Stimulated activated CD8-positive, alpha-beta memory T cell treated with anti-CD3 and anti-CD28 coated beads, Interleukin-2, amount 100 ng/mL, for 1 hour (primary cell): ENCODE measurements at places on chromosomes 3 and 15.

DNA sequence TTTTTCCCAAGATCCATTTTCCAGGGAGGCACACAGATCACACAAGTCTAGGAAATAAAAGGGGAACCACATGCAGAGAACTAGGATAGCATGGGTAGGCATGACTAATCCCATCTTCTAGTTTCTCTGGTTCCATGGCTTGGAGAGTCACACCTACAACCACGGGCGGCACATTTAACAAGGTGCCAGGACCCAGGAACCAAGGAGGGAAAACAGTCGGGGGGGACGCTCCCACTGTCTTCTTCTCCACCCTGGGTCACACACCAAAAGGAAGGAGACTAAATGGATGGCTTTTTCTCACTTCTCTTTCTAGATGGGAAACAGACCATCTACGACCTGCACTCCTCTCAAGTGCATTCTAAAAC is 4.6 kb upstream of the SMCO1 start:
- no peak for DNase-seq

DNA sequence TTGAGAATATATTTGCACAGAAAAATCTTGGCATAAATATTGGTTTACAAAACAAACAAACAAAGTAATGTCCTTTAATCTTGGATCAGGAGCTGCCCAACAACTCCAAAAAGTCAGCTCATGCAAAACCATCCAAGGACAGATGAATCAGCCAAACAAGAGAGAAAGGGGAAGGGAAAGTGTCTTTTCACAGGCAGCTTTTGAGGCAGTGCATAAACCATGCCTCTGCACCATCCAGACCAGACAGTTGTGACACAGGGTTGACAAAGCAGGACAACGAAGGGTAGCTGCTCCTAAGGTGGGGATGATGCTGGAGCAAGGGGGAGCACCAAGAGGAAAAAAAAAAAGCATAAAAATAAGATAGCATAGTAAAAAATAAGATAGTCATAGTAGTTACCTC is 8.7 kb downstream of the CD86 start:
- DNase-seq: no peak

GRCh38 chr15:39946862-39947261 is 12.9 kb downstream of the EIF2AK4 start:
- no peak for DNase-seq

GRCh38 chr15:61380270-61380669 is 151.2 kb upstream of the RORA start:
- no peak for DNase-seq

DNA sequence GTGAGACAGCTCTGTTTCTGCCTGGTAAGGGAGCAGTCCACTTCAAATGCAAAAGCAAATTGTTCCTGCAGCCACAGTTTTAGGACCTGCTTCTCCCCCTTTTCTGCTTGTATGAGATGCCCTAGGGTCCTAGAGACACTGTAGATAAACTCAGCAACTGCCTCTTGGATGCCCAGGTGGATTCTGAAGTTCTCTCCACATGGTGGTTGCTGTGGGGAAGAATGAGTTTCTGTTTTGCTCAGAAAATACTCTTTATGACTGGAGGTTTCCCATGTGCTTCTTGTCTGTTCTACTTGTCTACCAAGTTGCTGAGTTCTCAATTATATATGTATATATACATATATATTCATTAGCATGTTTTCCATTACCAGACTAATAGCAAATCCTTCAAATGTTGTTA is 5.6 kb upstream of the ZNF80 start:
- DNase-seq: no peak

DNA sequence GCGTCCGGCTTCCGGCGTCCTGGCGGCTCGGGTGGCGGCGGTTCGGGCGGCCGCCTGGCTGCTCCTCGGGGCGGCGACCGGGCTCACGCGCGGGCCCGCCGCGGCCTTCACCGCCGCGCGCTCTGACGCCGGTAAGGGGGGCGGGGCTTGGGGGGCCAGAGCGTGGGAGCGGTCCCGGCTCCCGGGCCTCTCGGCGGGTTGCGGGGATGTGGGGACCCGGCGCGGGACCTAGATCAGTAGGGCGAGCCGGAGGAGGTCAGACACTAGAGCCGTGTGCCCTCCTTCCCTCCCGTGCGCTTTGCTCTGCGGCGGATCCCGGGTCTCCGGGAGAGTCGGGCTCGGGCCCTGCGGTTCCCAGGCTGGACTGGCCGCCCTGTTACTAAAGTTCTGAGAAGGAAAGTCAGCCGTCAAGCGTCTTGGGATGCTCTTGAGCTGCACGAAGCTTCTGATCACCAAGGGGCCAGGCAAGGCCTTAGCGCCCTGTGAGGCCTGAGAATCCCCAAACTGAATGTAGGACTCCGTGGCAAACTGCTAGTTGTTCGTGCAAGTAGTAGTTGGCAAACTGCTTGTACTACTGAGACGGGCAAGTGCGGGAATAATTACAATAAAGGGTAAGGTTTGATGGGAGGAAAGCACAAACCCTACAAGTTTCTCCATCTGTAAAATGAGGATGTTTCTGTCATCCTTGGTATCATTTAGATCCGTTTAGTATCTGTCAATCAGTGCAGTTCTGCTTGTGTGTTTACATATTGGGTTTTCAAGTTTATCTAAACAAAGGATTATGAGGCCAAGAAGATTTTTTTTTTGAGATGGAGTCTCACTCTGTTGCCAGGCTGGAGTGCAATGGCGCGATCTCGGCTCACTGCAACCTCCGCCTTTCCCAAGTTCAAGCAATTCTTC is 587 bp downstream of the PIGX start:
- DNase-seq: peak; percentile 44

- DNase-seq: no peak
Observed at GRCh38 chr3:177468816-177469215, 271.5 kb upstream of the TBL1XR1 start.

DNA sequence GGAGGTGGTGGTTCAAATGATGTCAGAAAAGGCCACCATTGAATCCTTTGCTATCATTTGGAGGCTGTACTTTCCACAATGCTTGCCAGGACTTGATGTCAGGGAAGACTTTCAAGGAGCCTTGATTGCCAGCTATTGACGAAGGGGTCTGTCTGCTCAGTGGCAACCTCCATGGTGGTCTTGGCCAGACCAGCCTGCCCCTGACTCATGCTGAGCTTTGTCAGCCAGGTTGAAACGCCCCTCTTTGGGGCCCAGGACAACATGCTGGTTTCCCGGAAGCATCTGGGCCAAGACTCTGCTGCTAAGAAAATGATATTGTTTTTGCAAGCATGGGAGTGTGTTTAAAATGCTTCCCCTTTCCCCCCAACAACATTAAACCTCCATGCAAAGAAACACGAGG is 26.7 kb downstream of the CGNL1 start:
- DNase-seq: no peak

GRCh38 chr3:11411956-11412355 is 139.8 kb downstream of the ATG7 start:
- no peak for DNase-seq

GRCh38 chr3:9399746-9400145 is 2.3 kb downstream of the SETD5 start:
- DNase-seq: no peak

GRCh38 chr3:47359323-47359722 is 21.5 kb upstream of the PTPN23 start:
- DNase-seq: no peak

DNA sequence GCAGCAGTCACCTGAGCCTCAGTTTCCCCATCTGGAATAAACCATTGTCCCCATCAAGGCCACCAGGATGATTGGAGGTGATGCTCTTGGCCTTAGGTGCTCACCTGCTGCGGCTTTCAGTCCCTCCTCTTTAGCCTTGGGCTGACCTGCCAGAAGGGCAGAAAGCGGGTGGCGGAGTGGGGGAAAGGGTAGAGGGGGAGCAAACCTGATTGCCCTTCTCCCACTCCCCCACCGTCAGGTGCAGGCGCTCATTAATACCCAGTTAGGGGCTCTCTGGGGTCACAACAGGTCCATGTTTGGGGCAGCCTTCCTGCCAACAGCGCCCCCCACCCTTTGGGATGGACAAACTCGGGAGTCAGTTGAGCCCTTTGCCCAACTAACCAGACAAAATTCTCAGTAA is 50.5 kb downstream of the GRIP2 start:
- no peak for DNase-seq

DNA sequence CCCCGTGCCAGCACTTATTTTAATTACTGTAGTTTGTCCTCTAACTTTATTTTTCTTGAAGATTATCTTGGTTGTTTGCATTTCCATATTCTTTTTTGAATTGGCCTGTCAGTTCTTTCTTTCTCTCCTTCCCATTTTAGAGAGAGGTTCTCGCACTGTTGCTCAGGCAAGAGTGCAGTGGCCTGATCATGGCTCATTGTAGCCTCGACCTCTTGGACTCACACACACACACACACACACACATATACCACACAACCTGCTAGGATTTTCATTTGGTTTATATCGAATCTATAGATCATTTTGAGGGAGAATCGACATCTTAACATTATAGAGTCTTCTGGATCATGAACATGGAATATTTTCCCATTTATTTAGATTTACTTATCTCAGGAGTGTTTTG is 8.7 kb downstream of the FEM1B start:
- no peak for DNase-seq

DNA sequence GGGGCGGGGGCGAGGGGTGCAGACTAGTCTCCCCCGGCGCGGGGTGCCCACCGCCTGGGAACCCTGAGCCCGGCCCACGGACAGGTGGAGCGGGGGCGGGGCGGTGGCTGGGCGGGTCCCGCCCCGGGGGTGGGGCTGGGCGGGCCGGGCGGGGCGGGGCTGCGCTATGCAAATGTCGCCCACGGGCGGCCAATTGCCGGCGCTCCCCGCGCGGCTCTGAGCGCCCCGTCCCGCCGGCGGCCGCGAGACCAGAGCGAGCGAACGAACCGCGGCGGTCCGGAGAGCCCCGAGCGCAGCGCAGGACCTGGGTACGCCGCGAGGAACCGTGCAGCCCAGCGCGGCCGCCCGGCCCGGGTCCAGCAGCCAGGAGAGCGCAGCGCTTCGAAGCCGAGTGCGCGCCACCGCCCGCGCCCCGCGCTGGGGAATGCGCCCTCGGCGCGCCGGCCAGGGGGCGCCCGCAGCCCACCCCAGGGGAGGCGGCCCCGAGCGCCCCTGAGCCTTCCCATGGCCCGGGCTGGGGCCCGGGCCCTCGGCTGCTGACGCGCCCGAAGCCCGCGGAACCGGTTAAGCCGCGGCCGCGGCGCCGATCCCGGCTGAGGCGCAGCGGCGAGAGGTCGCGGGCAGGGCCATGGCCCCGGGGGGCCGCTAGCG is at the start of gene SEMA3F:
Gene SEMA3F, plus strand, starts transcription at position 485 of the 651 bp plus-strand sequence. CDS start 4,299 bp downstream, outside the sequence.
- DNase-seq: peak; percentile 37

DNA sequence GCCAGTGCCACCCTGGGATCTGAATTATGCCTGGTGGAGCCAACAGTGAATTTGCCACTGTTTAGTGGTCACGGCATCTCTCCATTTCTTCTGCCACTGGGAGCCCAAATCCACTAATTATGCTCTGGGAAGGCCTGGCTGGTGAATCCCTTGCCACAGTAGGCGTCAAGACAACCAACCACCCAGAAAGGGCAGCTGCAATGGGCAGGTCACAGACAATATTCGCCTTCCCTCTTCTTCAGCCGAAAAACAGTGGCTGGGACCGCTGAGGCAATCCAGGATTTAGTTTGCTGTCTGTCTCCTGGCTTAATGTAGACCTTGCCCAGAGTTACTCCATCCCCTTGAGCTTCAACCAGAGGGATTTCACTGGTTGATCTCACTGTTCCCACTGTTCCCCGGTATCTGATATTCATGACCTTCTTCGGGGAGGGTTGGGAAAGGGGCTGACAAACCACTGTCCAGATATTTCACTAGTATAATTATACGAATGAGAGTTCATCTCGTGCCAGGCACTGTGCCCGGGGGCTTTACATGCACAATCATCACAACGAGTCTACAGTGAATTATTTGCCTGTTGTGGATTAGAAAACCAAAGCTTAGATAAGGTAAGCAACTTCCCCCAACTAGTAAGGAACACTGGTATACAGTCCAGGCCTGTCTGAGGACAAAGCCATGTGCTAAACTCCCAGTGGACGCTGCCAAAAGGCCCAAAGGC is 49.9 kb upstream of the RAB6B start:
- DNase-seq: no peak

- DNase-seq: no peak
Observed at GRCh38 chr3:31981206-31982181, at the start of the genes OSBPL10 and ZNF860. OSBPL10 (minus strand) TSS chr3:31981262; CDS start chr3:31981179, 83 bp downstream. ZNF860 (plus strand) TSS chr3:31981750; CDS start chr3:31989080, 7,330 bp downstream.
